ENCODE measurements at places on chromosomes 7 and 10.

GRCh38 chr7:24419511-24419910, 135.5 kb downstream of the NPY start:
- DNase-seq = no peak

GRCh38 chr7:151381098-151381347, 28.8 kb downstream of the WDR86 start:
- DNase-seq = no peak

DNA sequence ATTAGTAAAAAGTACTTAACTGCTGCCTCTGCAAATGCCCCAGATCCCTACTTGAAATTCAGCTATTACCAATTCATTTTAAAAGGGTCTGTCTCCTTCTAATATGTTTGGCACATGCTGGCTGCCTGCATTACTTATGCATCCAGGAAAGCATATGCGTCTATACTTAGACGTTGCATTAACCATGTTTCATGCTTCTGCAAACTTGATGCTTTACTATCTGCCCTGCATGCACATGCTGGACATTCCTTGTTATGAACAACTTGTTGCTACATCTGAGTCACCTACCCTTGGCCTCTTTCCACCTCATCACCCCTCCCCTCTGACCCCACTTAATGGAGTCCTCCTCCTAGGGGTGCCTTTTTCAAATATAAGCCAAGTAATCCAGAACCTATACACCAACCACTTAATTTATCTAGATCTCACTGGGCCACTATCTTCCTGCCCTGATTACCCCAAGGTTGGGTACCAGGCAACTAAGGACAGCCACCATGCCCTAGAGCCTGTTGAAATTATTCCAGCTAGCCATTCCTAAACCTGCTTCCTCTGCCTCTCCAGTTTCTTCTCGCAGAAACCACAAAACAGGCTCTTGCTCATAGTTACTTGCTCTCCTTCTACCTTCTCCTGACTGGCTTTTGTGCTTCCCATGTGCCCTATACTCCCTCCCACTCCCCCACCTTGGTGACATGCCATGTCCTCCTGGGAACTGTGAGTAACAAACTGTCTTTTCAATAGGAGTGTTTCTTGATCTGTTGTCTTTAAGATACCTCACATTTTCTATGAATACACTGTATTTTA, 1187.9 kb downstream of the REEP3 start:
- no peak for DNase-seq

DNA sequence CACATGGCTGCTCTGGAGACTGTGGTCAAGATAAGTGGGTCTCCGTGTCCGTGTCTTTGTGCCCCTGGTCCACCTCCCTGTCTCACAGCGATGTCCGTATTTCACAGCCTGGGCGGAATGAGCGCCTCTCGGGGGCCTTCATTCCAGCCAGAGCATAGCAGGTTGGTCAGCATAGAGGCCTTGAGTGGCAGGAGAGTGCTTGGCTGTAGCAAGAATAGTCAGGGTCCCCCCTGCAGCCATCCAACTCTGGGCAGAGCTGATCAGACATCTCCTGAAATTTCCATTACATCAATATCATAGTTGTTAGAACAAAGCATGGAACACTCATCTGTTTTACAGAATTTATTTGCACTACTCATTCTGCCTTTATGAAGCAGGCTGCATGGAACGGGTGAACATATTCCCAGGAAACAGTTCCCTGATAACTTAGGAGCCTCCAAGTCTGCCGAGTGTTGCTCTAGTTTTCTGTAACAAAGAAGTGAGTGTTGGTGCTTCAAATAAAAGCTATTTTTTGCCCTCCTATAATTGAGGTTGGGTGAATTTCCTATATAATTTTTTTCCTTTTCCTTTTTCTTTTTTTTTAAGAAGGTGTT, 255.3 kb downstream of the INHBA start:
- no peak for DNase-seq

- DNase-seq = no peak
Measured at GRCh38 chr10:131126321-131127137, 185.0 kb downstream of the TCERG1L start.

GRCh38 chr7:120395526-120396019, 122.6 kb downstream of the KCND2 start:
- DNase-seq = no peak

- no peak for DNase-seq
Measured at GRCh38 chr7:140390466-140391190, 7.7 kb downstream of the SLC37A3 start.

GRCh38 chr10:120221873-120222485, 235.0 kb upstream of the PLPP4 start:
- peak; percentile 65 for DNase-seq

DNA sequence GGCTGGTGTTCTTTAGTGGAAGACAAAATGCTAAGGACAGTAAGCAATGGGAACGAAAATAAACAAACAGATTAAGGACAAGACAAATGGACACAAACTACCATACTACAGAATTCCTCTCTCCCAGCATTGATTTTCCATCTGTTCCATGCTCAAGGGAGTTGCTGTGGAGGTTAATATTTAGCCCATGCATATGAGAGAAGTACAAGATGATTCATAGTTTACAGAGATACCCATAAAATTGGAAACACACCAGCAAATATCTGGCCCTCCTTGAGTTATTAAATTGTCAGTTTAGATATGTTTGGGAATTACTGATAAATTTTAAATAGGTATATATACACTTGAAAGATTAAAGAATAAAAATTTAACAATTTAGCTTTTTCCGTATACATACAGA, 69.8 kb downstream of the GLI3 start:
- DNase-seq = peak; percentile 14

All from A549 (cell line).